HCT116 (cell line): ENCODE measurements at places on chromosomes 2 and 18. TPM values are rescaled to one million over a fixed set of nuclear protein-coding genes. Genes with fewer than 3 reads are reported as not detected.
A peak's percentile ranks its signal among the peaks of the same experiment; 100 is the strongest.

The KCNIP3 gene
- 3.1 TPM for total RNA-seq

DNA sequence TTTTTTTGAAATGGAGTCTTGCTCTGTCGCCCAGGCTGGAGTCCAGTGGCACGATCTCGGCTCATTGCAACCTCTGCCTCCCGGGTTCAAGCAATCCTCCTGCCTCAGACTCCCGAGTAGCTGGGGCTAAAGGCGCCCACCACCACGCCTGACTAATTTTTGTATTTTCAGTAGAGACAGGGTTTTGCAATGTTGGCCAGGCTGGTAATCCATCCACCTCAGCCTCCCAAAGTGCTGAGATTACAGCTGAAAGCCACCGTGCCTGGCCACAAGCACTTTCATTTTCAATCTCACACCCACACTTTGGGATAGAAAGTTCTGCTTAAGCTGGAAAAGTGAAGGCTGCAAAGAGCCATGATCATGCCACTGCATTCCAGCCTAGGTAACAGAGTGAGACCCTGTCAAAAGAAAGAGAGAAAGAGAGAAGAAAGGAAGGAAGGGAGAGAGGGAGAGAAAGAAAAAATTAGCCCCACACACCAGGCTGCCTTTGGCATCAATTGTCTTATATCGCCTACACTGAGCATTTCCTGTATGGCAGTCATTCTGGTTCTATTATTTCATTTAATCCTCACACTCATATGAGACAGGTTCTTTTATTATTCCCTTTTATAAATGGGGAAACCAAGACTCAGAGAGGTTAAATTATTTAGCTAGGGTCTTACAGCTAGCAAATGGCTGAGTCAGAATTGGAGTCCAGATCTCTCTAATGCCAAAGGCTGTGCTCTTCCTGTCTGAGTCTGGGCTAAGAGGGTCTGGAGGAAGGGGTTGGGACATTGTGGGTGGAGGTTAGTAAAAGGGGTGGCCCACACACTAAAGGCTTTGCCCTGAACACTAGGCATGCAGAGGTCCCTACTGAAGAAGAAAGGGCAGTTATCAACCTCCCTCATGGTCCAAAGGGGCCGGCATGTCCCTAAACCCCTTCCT is 37.9 kb upstream of the PKDCC start:
- H3K27ac ChIP-seq, result no peak overlapping the region
- H3K4me1 ChIP-seq, result no peaks in the 10 kb centered on the region
- H3K36me3 ChIP-seq, result no peaks in the 10 kb centered on the region
- no peak for DNase-seq
- no peaks in the 10 kb centered on the region for H3K27me3 ChIP-seq

The MCFD2 gene
- total RNA-seq, result 73.9 TPM

DNA sequence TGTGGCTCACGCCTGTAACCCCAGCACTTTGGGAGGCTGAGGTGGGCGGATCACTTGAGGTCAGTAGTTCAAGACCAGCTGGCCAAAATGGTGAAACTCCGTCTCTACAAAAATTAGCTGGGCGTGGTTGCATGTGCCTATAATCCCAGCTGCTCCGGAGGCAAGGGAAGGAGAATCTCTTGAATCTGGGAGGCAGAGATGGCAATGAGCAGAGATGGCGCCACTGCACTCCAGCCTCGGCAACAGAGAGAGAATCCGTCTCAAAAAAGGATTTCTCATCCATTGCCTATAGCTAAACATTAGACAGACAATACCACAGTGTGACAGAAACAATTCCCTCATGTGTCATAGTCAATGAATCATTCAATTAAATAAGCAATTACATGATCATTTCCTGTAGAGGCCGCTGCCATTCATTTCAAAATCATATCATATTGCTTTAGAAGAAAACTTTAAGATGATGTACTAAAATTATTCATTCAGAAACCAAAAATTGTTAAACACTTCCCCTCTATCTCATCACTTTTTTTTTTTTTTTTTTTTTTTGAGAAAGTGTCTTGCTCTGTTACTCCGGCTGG is 69.5 kb upstream of the TGIF1 start:
- no peak overlapping the region for H3K27ac ChIP-seq
- peak; percentile 24 for DNase-seq
- peaks cover 10% of the 10 kb centered on the region; the same call in 1 of the 2 replicates for H3K4me1 ChIP-seq
